Liver (tissue), 10 donors: ENCODE measurements at places on chromosomes 2 and 18. TPM values are rescaled to one million over a fixed set of nuclear protein-coding genes. Genes with fewer than 3 reads are reported as not detected.

DNA sequence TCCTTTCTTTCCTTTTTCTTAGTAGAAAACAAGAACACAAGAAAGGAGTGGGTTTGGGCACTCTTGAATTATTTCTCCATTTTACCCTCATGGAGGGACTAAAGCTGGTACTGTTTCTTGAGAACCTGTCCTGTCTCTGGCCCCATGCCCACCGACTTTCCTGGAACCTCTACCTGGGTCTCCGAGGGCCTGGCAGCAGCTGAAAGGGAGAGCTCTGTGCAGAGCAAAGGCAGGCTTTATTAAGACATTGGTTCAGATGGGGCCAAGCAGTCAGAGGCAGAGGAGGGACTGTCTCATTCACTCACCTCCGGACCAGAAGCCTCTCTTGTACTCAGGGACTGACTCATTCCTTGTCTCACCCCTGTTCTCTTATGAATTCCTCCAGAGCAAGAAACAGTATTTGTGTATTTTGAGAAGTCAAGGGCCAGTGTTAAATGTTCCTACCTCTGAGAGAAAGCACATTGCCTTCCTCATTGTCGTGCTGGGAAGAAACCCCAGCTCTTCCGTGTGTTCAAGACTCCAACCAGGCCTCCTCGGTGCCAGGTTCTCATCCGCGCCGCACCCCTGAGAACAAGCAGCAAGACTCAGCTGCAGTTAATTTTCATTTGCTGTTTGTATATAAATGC is 201.9 kb upstream of the NT5C1B start:
- no peaks in the 10 kb centered on the region for H3K4me1 ChIP-seq
- no peak overlapping the region for H3K4me3 ChIP-seq
- no peaks in the 10 kb centered on the region for H3K36me3 ChIP-seq
- no peaks in the 10 kb centered on the region for H3K27me3 ChIP-seq
- DNase-seq = no peak
- H3K27ac ChIP-seq = no peak overlapping the region

Gene SNED1
- polyA plus RNA-seq = 2.6 TPM

GRCh38 chr2:64295326-64296139 is 151.3 kb upstream of the PELI1 start:
- no peak overlapping the region for H3K4me3 ChIP-seq
- H3K4me1 ChIP-seq = no peaks in the 10 kb centered on the region
- H3K27ac ChIP-seq = no peak overlapping the region
- no peaks in the 10 kb centered on the region for H3K36me3 ChIP-seq
- H3K27me3 ChIP-seq = no peaks in the 10 kb centered on the region

Gene SEPTIN10
- polyA plus RNA-seq = 20.5 TPM

DNA sequence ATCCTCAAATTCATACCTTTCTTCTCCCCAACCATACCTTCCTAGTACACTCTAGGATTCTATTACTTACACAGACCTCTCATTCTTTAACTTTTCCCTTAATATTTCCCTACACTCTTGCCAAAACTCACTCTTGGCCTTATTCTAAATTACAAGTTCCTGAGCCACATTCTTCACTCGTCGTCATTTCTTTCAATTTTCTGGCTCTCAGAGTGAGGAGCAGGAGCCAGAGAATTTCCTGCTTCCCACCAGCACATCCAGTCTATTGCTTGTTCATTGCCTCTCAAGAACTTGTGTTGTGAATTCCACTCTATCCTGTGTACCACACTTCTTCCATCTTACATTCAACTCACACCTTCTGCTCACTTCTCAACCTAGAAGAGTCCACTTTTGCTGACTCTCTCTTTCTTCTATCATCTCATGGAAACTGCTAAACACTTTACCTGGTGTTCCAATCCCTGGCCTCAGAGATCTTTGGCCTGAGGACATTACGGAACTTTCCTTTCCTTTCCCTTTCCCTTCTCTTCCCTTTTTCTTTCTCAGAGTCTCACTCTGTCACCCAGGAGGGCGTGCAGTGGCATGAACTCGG is 171.6 kb downstream of the PLCL1 start:
- no peaks in the 10 kb centered on the region for H3K4me1 ChIP-seq
- H3K36me3 ChIP-seq = no peaks in the 10 kb centered on the region
- no peak for DNase-seq
- no peak overlapping the region for H3K4me3 ChIP-seq
- H3K27ac ChIP-seq = no peak overlapping the region

DNA sequence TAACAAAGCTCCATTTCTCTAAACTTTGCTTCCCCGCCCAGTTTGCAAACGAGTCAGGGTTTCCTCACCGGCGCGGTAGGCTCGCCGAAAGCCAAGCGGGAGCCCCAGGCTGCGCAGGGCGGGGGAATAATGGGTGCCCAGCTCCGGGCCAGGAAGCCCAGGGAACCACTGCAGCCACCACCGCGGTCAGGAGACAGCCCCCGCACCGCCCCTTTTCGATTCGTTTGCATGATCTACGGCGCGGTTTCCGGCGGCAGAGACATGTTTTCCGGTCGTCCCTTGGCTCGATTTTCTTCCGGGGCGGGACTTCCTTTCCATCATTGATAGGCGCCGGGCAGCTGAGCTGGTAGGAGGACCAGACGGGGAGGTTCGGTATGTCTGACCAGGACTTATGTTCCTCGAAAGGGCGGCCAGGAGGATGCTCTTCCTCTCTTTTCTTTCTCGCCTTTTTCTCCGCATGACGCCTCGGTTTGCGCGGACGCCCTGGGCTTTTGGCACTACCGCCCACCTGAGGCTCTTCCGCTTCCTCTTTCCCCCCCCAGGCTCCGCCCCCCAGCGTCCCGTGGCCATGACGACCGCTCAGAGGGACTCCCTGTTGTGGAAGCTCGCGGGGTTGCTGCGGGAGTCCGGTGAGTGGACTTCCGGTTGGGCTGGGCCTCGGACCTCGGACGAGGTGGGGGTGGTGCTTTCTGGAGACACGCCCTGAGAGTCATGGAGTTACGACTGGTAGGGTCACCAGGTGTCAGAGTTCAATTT is at the start of gene STK11IP:
Gene STK11IP (plus strand): TSS at position 306 of the 756 bp plus-strand sequence. CDS start 263 bp downstream, at position 569.
- H3K27me3 ChIP-seq = no peaks in the 10 kb centered on the region
- H3K4me1 ChIP-seq = peaks cover 9% of the 10 kb centered on the region
- peak within 1 kb of the TSS; percentile 88 for H3K27ac ChIP-seq
- peaks cover 12% of the 10 kb centered on the region for H3K36me3 ChIP-seq
- peak; percentile 96 for DNase-seq
- peak within 1 kb of the TSS; percentile 92 for H3K4me3 ChIP-seq
